ENCODE measurements at places on chromosomes 11 and 22. TPM values are rescaled to one million over a fixed set of nuclear protein-coding genes. Genes with fewer than 3 reads are reported as not detected.

- no peak overlapping the region for H3K27ac ChIP-seq
- H3K4me1 ChIP-seq: no peaks in the 10 kb centered on the region
- no peak overlapping the region for H3K4me3 ChIP-seq
- no peaks in the 10 kb centered on the region for H3K36me3 ChIP-seq
- no peak for DNase-seq
Observed at GRCh38 chr11:1022411-1022810, 14.1 kb downstream of the MUC6 start.

GRCh38 chr22:41914611-41915034 is 251 bp downstream of the SHISA8 start:
- peaks cover 9% of the 10 kb centered on the region for H3K4me1 ChIP-seq
- H3K27ac ChIP-seq: no peak overlapping the region
- no peaks in the 10 kb centered on the region for H3K36me3 ChIP-seq

MYO7A gene
- total RNA-seq: 1.6 TPM

TTC36 gene
- total RNA-seq: 8.2 TPM

FEN1 gene
- 13.5 TPM for total RNA-seq

- DNase-seq: peak; percentile 19
- peaks cover 20% of the 10 kb centered on the region for H3K4me1 ChIP-seq
- no peak overlapping the region for H3K4me3 ChIP-seq
- peak overlapping the region; percentile 89 for H3K27ac ChIP-seq
- no peaks in the 10 kb centered on the region for H3K27me3 ChIP-seq
- H3K36me3 ChIP-seq: no peaks in the 10 kb centered on the region
Observed at GRCh38 chr11:134742224-134742612, 330.2 kb upstream of the B3GAT1 start.

- peak; percentile 51 for DNase-seq
- no peaks in the 10 kb centered on the region for H3K36me3 ChIP-seq
- H3K27me3 ChIP-seq: peaks cover 20% of the 10 kb centered on the region
- H3K27ac ChIP-seq: no peak overlapping the region
- H3K4me1 ChIP-seq: no peaks in the 10 kb centered on the region
- no peak overlapping the region for H3K4me3 ChIP-seq
Observed at GRCh38 chr11:65911682-65912568, 6.9 kb downstream of the C11orf68 start.

DNA sequence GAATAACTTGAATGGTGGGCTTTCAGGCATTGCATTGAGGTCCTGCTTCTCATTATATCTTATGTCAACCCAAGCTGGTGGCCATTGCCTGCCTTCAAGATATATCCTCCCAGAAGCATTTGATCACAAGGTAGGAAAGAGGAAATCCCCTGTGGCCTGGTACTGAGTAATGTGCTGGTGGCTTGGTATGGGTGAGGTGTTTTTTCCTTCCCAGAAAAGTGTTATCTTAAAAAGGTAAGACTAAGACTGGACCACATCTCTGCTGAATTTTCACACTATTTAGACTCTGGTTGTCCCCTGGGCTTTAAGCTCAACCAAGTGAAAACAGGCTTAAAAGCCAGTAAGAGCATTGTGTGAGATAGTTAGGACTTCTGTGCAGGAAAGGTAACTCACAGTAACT is 3.7 kb downstream of the INSC start:
- H3K36me3 ChIP-seq: no peaks in the 10 kb centered on the region
- no peak overlapping the region for H3K27ac ChIP-seq
- peaks cover 31% of the 10 kb centered on the region for H3K27me3 ChIP-seq
- no peak for DNase-seq
- H3K4me3 ChIP-seq: no peak overlapping the region

CCDC116 gene
- total RNA-seq: 0.70 TPM

ZC3H12C gene
- 7.1 TPM for total RNA-seq

DNA sequence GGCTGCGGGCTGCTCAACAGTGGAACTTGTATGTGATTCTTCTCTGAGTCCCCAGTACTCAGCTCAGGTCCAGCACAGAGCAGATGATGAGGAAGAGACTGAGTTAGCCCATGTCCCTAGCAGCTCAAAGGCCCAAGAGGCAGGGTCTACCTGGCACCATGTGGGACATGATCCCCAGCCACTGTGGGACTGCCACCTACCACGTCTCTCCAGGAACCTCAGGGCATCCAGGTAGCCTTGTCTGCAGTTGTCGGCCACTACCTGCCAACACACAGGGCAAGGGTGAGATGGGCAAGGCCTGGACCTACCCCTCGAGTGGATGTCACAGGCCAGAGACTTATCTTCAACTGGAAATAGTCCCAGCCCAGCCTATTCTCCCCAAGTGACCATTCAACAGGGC is 4.4 kb downstream of the PNPLA5 start:
- H3K4me1 ChIP-seq: peaks cover 2% of the 10 kb centered on the region
- H3K27me3 ChIP-seq: peaks cover 31% of the 10 kb centered on the region
- DNase-seq: no peak
- H3K27ac ChIP-seq: no peak overlapping the region
- H3K36me3 ChIP-seq: no peaks in the 10 kb centered on the region

GRCh38 chr11:106523171-106523570 is 445.7 kb downstream of the AASDHPPT start:
- no peaks in the 10 kb centered on the region for H3K36me3 ChIP-seq
- DNase-seq: no peak
- H3K27ac ChIP-seq: no peak overlapping the region
- H3K4me3 ChIP-seq: no peak overlapping the region
- no peaks in the 10 kb centered on the region for H3K27me3 ChIP-seq

DNA sequence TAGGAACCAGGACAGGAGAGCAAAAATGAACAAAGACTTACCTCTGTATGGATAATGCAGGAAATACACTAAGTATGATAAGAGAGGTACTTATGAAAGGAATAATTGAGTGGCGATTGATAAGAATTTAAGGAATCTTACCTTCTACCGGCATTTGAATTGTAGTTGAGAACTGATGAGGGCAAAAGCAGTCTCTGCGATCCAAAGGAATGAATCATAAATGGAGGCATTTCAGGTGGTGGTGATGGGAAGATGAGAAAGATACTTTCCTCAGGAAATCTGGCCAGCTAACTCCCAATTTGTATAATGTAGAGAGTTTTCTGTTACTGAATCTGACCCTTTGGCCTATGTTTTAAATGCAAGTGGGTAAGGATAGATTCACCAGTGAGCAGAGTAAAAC is 71.9 kb upstream of the C11orf87 start:
- no peak overlapping the region for H3K4me3 ChIP-seq
- no peak for DNase-seq
- no peaks in the 10 kb centered on the region for H3K4me1 ChIP-seq
- no peak overlapping the region for H3K27ac ChIP-seq
- no peaks in the 10 kb centered on the region for H3K36me3 ChIP-seq

MYRF gene
- 56.9 TPM for total RNA-seq

CTSC gene
- 120 TPM for total RNA-seq

DNA sequence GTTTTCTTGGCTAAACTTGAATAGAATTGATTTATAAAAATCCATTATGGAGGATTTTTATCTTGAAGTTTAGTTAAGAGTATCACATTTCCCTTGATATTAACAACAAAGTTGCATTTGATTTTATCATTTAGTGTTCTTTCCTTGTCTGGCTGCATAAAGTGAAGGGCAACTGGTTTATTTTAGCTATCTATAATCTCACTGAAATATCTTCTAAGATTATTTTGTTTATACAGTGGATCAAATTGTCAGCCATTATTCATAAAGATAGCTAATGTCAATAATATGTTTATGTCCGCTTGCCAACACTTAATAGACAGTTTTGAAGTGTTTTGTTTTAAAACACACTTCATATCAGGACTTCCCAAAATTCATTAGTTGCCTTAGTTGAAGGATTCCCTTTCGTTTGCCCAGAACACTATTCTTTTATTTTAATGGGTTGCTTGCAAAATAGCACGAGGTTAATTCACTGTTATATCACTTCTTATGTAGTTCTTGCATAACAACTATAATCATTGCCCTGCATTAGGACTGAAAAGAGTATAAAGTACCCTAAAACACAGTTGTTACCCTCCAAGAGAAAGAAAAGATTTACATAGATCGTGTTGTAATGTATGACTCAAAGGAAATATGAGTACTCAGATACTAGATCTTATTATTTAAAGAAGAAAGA is 73.0 kb downstream of the MSANTD4 start:
- no peaks in the 10 kb centered on the region for H3K27me3 ChIP-seq
- DNase-seq: no peak
- H3K4me1 ChIP-seq: no peaks in the 10 kb centered on the region

GRCh38 chr22:26267856-26268255 is 98.6 kb downstream of the SEZ6L start:
- DNase-seq: no peak
- H3K4me3 ChIP-seq: no peak overlapping the region
- no peaks in the 10 kb centered on the region for H3K4me1 ChIP-seq
- no peak overlapping the region for H3K27ac ChIP-seq

DNA sequence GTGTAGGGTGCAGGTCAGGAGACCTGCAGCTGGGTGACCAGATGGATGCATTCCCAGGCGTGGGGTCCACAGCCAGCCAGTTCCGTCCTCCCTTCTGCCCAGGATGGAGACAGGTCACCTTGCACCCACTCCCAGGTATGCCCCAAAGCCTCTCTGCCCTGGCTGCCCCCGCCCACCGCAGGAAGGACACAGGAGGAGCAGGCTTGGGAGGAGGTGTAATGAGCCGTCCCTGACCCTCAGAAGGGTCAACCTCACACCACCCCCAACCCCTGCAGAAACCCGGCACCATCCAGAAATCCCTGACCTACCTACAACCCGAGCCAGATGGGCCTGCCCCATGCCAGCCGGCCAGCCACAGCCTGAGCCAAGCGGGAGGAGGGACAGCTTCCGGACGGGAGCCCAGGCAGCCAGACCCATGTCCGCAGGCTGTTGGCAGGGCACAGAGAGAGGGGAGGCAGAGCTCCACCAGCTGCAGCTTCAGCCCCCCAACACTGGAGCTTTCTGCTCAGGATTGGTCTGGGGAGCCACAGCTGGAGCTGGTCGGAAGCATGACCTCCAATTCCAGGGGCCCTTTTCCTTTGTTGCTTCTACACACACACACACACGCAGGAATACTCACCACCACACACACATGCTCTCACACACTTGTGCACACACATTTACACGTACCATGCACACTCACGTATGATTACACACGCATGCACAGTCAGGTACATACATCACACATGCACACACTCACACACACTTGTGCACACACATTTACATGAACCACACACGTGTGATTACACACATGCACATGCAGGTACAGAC is 5.3 kb downstream of the IFITM10 start:
- no peaks in the 10 kb centered on the region for H3K36me3 ChIP-seq
- H3K27ac ChIP-seq: no peak overlapping the region
- peaks cover 53% of the 10 kb centered on the region for H3K27me3 ChIP-seq
- H3K4me3 ChIP-seq: no peak overlapping the region
- H3K4me1 ChIP-seq: peaks cover 5% of the 10 kb centered on the region

GRCh38 chr11:93526641-93527583 is 16.3 kb downstream of the SMCO4 start:
- H3K27me3 ChIP-seq: no peaks in the 10 kb centered on the region
- H3K27ac ChIP-seq: peak overlapping the region; percentile 96
- no peak overlapping the region for H3K4me3 ChIP-seq

ELMOD1 gene
- 0.09 TPM for total RNA-seq

GRCh38 chr11:124656774-124657630 is 16.5 kb downstream of the SIAE start:
- H3K4me3 ChIP-seq: no peak overlapping the region
- DNase-seq: peak; percentile 37
- peaks cover 7% of the 10 kb centered on the region for H3K27me3 ChIP-seq
- no peaks in the 10 kb centered on the region for H3K36me3 ChIP-seq

DNA sequence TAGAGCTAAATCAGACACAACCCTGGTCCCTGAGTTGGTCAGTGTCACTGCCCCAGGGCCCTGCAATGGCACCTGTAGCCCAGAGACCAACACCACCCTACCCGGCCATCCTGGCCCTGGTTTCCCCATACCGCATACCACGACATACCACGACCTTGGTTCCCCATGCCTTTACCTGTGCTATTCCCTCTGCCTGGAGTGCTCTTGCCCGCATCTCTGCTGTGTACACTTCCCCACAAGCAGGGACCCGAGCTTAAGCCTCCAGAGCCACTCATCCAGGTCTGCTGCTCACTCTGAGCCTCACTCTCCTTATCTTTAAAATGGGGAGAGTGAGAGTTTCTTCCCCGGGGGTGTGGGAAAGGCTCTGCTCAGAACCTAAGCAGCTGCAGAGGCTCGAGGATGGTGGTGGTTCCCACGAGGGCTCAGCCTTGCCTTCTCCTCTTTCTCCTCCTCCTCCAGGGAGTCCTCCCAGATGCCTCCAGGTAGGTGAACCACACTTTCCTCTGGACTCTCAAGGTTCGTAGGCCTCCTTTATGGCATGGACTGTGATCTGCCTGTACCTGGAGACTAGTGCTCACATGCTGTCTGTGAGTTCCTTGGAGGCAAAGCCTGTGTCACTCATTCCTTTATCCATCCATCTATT is 48.1 kb downstream of the WNT7B start:
- H3K4me1 ChIP-seq: no peaks in the 10 kb centered on the region
- DNase-seq: no peak
- H3K36me3 ChIP-seq: no peaks in the 10 kb centered on the region
- H3K4me3 ChIP-seq: no peak overlapping the region
- no peak overlapping the region for H3K27ac ChIP-seq
- H3K27me3 ChIP-seq: peaks cover 6% of the 10 kb centered on the region

ATF4 gene
- 283 TPM for total RNA-seq

DNA sequence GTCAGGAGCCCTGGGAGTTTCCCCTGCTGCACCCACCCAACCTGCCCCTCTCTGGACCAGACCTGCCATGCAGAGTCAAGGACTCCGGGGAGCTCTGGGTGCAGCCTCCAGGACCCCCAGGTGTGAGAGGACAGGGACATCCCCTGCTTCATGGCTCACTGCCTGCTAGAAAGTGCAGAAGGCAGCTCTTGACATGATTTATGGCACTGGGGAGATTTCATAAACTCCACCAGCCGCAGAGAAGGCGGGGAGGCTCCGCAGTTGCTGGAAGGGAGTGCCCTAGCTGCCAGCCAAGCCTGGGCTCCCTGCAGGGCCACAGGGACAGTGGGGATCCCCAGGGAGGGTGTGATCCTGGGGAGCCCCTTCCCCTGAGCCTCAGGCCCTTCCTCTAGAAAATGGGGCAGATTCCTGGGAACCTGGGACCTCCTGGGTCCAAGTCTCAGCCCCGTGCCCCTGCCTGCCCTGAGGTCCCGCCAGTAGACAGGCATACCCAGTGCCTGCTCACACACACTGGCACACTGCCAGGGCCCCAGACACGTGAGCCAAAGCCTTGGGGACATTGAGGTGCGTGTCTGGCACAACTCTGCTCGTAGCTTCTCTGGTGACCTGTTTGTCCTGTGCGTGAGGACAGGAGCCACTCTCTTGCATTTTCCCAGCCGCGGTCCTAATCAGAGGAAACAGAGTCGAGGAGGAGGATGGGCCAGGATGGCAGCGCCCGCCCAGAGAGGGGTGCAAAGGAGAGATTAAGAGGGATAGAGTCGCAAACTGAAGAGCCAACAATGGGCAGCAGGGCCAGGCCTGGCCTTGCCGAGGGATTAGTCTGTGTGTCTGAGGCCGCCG is 13.8 kb downstream of the CABP7 start:
- no peak overlapping the region for H3K4me3 ChIP-seq
- H3K4me1 ChIP-seq: no peaks in the 10 kb centered on the region
- H3K27ac ChIP-seq: no peak overlapping the region
- no peaks in the 10 kb centered on the region for H3K36me3 ChIP-seq
- DNase-seq: peak; percentile 27
- no peaks in the 10 kb centered on the region for H3K27me3 ChIP-seq

All from cardiac muscle cell (in vitro differentiated cells and primary cell).